ENCODE measurements at places on chromosomes 7 and 10. TPM values are rescaled to one million over a fixed set of nuclear protein-coding genes. Genes with fewer than 3 reads are reported as not detected.

The VWA2 gene
- not detected for total RNA-seq

GRCh38 chr10:103473261-103473671, 5.8 kb downstream of the CALHM3 start:
- no peak for DNase-seq

GRCh38 chr10:18456984-18457383, 194.4 kb downstream of the NSUN6 start:
- no peak for DNase-seq

The SP4 gene
- 39.6 TPM for total RNA-seq

The PDK4 gene
- total RNA-seq = 1.2 TPM

- no peak for DNase-seq
Observed at GRCh38 chr10:96401036-96401435, 42.2 kb upstream of the OPALIN start.

GRCh38 chr10:61870526-61870895, 31.0 kb upstream of the ARID5B start:
- DNase-seq = no peak

GRCh38 chr7:51090411-51090810, 226.2 kb downstream of the COBL start:
- no peak for DNase-seq

DNA sequence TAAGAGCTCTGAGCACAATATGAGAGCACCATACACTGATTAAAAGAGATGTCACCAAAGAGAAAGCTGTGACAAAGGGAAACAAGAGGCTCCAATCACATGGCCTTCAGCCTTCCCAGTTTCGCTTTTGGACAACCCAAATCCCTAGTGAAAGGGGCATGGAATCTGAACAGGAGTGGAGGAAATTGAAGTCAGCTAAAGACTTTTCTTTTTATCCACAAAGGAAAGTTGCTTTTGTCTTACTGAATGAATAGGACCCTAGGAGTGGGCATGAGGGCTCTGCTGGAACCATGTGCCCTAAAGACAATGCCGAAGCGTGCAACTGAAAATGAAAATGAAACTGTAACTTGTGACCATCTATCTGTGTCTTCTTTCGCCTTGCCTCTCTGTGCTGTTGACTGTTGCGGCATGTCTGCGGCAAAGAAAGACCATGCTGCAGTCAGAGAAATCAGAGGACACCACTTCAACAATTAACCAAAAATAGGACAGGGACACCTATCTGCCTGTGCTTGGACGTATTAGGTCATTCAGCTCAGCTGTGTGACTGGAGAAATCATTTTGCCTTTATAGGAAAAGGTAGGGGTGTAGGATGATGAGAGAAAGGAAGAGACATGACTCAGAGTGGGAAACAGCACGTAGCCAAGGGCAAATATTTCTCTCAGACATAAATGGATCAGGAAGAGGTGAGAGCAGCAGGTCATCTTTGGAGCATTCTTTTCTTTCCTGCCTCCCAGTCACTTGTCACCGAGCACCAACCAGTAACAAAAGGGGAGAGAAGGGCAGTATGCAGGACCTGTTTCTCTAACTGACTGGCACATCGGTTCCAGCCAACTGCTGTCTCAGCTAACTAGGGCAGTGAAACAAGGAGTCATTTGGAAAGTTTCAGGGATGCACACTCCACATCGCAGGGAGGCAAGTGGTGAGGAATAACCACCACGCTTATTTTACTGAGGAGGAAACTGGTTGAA, 12.3 kb downstream of the CAV2 start:
- no peak for DNase-seq

DNA sequence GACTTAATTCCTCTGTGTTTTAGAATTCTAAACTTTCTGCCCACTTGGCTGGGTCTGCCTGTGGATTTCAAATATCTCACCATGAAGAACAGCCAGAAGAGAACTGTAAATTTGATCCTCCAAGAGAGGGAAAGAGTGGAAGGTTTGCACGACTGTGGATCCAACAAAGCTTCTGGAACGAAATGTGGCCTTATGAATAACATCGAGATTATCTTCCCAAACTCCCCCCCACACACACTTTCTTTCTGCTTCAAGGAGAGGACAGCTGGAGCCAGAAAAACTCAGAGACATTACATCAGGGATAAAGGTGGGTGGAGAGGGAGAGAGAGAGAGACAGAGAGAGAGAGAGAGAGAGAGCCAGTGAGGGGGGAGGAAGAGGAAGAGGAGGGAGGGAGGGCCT, 570.1 kb upstream of the MGMT start:
- DNase-seq = no peak

GRCh38 chr7:95041031-95041430, 133.6 kb downstream of the PPP1R9A start:
- DNase-seq = no peak

DNA sequence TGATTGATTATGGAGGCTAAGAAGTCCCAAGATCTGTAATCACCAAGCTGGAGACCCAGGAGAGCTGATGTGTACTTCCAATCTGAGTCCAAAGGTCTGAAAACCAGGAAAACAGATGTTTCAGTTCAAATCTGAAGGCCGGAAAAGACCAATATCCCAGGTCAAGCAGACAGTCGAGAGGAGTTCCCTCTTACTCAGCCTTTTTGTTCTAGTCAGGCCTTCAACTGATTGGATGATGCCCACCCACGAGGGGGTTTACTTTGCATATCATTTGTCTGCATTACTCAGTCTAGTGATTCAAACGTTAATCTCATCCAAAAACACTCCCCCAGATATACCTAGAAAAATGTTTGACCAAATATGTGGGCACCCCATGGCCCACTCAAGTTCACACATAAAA, 7.4 kb upstream of the ARID5B start:
- DNase-seq = no peak

- DNase-seq = no peak
Observed at GRCh38 chr7:135914346-135914745, 62.8 kb downstream of the MTPN start.
